NT2/D1 (cell line): ENCODE measurements at places on chromosomes 6 and 20.

DNA sequence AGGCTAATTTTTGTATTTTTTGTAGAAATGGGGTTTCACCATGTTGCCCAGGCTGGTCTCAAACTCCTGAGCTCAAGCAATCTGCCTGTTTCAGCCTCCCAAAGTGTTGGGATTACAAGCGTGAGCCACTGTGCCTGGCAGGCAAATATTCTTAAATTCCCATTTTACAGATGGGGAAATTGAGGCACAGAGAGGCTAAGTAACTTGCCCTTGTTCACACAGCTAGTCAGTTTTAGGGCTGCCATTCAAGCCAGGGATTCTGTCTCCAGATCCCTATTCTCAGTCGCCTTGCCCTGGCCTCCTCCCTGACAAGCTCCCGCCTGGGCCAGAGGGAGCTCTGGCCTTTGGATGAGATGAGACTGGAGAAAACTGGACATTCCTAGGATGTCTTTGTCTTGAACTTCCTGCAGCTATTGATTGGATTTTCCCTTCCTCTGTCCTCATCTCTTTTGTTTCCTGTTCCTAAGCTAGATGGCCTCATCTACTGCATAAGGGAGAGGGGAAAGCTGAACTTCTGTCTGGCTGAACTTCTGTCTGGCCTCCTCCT is 90.5 kb downstream of the NDUFAF5 start:
- DNase-seq: no peak

GRCh38 chr6:72084992-72085569 is 198.7 kb downstream of the RIMS1 start:
- DNase-seq: no peak

- no peak for DNase-seq
These were observed 197.9 kb upstream of the FOXQ1 start for GRCh38 chr6:1113916-1114540.

- no peak for DNase-seq
These were observed 98.0 kb upstream of the JARID2 start for GRCh38 chr6:15147827-15148226.

- no peak for DNase-seq
These were observed 178.8 kb upstream of the BTBD3 start for GRCh38 chr20:11738852-11739251.

GRCh38 chr6:74087899-74088298 is 391.9 kb downstream of the CD109 start:
- no peak for DNase-seq

- no peak for DNase-seq
These were observed 173.5 kb downstream of the SCP2D1 start for GRCh38 chr20:18986895-18987580.

DNA sequence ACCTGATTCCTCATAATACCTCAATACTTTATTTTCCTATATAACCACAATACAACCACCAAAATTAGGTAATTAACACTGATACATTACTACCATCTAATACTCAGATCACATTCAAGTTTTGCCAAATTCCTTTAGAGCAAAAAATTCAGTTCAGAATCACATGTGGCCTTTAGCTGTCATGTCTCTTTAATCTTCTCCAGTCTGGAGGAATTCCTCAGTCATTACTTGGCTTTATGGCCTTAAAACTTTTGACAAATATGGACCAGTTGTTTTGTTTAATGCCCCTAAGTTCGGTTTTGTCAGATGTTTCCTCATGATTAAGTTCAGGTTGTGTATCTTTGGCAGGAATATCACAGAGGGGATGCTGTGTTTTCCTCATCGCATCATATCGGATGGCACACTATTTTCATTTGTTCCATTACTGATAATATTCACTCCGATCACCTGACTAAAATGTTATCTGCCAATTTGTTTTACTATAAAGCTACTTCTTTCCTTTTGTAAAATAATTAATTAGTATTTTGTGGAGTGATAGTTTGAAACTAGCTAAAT is 51.2 kb upstream of the AKIRIN2 start:
- no peak for DNase-seq

DNA sequence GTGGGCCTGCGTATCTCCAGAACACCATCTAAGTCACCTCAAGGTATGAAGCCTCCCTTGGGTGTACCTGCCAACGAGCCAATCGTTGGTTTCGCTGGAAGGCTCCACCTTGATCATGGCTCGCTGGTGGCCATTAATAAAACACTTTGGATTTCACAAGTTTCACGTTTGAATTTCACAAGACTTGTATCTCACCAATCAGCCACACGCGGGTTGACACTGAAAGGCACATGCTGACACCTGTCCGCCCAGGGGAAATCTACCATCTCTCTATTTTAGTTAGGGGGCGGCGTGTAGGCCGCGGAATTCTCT is 586 bp upstream of the HMGA1 start:
- no peak for DNase-seq

GRCh38 chr6:12277386-12277785 is 12.8 kb upstream of the EDN1 start:
- no peak for DNase-seq

GRCh38 chr20:8602389-8603116 is 466.3 kb upstream of the PLCB4 start:
- no peak for DNase-seq

DNA sequence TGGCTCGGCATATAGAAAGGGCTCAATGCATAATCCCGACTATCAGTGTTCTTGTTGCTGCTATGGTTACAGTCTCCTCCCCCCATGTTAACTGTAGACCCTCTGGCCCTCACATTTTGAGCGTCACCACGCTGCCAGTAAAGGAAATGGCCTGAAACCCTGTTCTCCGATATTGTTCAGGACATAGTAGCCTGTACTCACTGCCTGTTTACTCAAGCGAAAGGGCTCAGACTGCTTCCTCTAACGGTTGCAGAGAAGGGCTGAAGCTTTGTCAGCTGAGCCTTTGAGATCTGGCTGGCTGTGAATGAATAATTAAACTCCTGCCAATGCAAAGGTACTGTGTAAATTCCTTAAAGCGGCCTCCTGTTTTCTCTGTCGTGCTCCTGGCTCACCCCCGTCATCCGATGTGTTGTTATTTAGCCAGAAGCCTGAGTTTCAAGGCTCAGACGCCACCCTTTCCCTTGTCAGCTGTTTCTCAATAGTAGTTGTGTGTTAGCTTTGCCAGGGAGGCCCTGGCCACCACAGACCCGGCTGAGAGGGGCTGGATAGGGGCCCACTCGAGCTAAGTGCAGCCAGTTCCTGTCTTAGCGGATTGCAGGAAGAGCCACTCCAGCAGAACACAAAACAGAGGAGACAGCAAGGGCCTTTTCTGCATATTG is 31.2 kb upstream of the RALGAPA2 start:
- no peak for DNase-seq

GRCh38 chr20:19786311-19786710 is 28.3 kb downstream of the RIN2 start:
- DNase-seq: no peak

GRCh38 chr6:51028276-51028675 is 209.6 kb downstream of the TFAP2B start:
- no peak for DNase-seq

- no peak for DNase-seq
These were observed 136.0 kb downstream of the HFE start for GRCh38 chr6:26223228-26223627.

GRCh38 chr6:130322673-130323268 is 43.0 kb upstream of the TMEM200A start:
- DNase-seq: peak; percentile 39

- peak; percentile 67 for DNase-seq
These were observed 12.1 kb downstream of the PRPH2 start for GRCh38 chr6:42710316-42710715.

DNA sequence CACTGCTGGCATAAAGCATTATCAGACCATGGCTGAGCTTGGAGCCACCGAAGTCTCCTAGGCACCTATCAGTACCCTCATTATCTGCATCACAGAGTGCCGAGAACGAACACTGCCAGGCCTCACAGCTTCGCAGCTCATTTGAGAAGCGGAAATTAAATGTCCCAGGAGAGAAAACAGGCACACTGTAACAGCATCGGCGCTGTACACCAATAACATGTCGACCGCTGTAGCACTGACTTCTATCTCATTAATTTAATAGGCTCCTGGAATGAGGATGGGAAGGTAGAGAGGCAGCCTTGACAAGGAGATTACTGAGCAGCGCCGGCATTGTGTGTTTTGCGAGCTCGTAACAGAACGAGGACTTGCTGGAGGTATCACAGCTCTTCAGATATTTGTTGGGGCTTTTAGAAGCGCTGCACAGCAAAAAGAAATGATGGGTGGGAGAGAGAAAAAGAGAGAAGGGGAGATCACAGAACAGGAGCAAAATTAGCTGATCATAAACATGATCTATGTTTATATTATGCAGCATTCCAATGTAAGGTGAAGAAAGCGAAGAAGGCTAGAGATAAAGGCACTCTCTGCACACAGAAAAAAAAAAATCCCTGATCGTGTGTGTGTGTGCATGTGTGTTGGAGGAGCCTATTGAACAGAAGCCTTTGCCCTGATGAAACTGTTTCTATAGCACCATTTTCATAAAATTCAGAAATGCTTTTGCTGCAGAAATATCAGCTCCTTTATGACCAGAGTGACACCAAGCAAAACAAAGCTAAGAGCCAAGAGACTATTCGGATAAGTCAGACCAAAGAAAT is 29.2 kb downstream of the ID4 start:
- DNase-seq: no peak

DNA sequence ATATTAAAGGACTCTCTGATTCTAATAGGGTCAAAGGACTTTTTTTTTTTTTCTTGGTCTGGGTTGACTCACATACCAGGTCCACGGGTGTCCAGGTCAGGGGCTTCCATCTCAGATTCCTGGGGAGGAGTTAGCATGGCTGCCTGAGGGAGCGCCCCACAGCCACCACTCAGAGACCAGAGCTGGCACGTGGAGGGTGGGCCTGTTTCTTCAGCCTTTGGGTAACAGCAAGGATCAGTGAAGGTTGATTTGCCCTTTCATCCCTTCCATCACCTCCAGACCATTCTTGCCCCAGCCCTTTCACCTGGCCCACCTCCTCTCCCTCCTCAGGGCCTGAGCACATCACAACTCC is 5.9 kb upstream of the GPSM3 start:
- DNase-seq: no peak

- DNase-seq: peak; percentile 36
These were observed 129.7 kb upstream of the UFL1 start for GRCh38 chr6:96391776-96392360.

DNA sequence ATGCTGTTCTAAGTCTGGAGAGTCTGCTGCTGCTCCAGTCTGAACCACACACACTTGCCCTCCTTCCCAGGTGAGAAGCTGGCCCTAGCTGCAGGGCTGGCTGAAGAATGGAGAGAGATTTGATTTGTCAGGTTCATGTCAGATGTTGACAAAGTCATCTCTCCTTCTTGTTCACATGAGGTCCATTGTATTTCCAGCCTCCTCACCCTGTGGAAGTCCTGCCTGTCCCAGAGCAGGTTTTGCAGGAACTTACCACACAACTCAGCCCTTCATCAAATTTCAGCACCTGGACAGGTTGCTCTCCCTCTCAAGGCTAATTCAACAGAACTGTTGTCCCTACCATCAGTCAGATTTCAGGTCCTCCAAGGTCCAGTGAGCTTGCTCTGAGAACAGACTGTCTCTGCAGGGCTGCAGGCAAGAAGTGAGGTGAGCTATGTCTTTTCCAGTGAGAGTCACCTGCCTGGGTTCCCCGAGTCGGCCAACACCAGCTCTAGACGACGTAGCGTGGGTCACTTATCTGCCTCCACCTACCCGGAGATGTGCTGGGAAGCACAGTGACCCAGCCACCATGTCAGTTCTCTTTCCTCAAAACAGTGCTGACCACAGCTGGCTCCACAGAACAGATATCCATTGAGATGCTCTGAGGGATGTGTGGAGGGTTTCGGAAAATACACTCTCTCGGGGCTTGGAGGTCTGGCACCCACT is 58.0 kb upstream of the CD93 start:
- no peak for DNase-seq

DNA sequence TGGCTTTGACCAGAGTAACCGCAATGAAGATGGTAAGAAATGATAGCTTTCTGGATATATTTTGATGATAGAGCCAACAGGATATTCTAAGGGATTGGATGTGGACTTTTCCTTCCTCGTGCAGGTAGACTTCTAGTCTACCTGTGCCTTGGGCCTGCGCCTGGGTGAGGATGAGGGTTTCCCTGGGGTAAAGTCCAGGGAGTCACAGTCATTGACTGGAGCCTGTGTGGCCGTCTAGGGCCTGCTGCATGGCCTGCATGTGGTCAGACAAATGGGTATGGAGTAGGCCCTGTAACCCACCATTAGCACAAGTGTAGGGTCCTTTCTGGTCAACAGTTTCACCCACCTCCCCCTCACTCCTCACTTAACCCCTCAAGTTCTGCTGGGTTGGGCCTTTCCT is 12.7 kb upstream of the CHMP4B start:
- DNase-seq: no peak

DNA sequence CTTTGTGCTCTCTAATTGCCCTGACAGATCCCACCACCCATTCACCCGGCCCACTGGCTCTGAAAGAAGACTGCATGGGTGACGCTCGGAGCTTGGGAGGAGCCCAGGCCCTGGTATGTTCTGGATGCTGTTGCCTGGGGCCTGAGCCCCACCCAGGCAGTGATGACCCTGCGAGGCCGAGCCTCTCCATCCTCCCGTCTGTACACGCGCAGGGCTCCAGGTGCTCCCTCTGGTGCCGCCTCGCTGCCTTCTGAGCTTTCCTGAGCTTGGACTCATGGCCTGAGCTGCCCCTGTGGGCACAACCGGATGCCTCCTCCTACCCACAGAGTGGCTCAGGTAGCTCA is 61.2 kb downstream of the STK35 start:
- no peak for DNase-seq

- no peak for DNase-seq
These were observed 17.4 kb downstream of the ADGRF4 start for GRCh38 chr6:47715782-47716181.

GRCh38 chr6:141267420-141267819 is 865.3 kb upstream of the GJE1 start:
- DNase-seq: no peak

- no peak for DNase-seq
These were observed 151.2 kb upstream of the DST start for GRCh38 chr6:56793938-56794337.

DNA sequence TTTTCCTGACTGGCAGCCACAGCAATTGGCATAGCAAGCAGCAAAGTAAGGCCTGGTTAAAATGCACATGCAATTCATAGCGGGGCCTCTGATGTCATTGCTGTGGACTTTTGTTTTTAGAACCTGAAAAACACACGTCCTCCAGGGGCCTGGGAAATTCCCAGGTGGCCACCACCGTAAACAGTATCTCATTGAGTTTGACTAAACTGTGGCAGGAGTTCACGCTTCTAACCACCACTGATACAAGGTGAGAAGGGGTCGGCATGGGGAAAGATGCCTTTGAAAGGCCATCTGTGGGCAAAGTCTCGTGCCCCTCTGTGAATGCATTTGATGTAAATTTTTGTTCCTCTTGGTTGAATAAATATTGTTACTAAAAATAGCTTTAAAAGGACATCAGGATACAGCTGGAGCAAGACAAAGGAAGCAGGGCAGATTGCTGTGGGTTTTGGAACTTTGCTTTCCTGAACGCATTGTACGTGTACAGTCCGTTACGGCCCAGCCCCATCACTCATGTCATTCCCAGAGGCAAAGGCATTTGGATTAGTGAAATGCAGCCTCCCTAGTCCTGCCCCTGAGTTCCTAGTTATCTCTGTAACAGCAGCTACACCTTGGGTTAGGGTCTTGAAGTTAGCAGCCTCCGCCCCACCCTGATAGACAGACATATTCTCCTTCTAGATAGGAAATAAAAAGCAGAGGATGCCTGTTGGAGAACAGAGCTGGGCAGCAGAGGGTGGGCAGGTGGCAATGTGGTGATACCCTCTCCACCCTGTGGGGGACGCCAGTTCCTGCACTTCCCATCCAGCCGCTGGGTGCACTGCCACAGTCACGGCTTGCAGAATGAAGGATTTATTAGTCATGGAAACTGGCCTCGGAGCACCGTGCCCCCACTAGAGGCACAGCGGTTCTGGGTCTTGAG is 80.3 kb downstream of the ZDHHC14 start:
- no peak for DNase-seq
